Naive B cell (primary cell): ENCODE measurements at places on chromosomes 4 and X. TPM values are rescaled to one million over a fixed set of nuclear protein-coding genes. Genes with fewer than 3 reads are reported as not detected.

KLHL4 gene
- not detected for polyA plus RNA-seq

DMRTC1 gene
- 0.45 TPM for polyA plus RNA-seq

FGFRL1 gene
- polyA plus RNA-seq, result 1.7 TPM

DCAF12L1 gene
- polyA plus RNA-seq, result not detected
